ENCODE measurements at places on chromosomes 16 and 17.

DNA sequence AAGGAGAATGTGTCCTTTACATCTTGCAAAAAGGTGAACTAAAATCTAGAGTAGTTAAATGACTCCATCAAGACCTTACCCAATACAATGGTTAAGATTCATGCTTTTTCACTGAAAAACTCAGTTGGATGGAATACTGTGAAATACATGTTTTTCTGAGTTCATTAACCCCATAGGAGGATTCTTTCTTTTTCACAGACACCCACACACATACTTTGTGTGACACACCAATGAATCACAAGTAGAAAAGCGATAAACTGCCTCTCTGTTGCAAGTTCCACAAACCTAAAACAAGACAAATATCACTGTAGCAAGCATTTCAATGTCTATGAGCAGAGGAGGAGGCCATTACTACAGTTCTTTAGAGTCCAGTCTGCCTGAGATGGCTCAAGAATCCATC, 258.8 kb upstream of the CDH5 start:
- DNase-seq = no peak

- no peak for DNase-seq
These were observed 3.6 kb upstream of the USP7 start for GRCh38 chr16:8967132-8967821.

DNA sequence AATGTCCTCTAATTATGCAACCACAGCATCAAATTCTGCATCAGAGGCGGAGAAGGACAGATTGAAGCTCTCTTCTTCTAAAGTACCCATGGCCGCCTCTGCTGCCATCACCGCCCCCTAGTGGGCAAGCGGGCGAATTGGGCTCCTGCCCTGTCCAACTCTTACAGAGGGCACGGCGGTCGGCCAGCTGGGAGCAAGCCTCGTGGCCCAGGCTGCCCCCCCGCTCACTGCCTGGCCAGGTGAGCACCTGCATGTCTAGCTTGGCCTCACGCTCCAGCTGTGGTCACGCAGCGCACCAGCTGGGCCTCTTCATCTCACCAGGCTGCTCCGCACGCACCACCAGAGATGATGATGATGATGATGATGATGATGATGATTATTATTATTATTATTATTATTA, 146.1 kb upstream of the TOM1L1 start:
- no peak for DNase-seq

DNA sequence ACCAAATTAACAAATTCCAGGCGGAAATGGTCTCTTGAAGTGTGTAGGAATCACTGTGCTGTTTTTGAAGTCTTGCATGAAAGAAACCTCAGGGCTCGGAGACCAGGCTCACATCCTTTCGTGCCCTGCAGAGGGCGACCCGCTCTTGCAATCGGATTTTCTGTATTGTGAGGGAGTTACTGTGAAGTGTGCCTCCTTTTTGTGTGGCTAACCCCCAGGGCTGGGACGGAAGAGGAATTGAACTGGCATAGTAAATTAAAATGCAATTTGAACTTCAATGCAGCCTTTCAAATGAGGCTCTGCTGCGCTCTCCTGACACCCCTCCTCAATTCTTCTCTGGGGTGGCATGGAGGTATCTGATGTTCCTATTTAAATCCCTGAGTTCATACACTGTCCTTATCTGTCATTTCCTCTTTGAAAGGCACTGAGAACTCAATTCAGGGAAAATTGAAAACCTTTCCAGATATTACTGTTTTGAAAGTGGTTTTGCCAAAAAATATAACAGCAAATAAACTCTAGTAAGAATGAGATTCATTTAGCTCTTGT, 51.5 kb upstream of the MGAT5B start:
- peak; percentile 23 for DNase-seq

- DNase-seq = no peak
These were observed 59.4 kb upstream of the XYLT1 start for GRCh38 chr16:17529982-17530760.

- no peak for DNase-seq
These were observed 6.3 kb upstream of the USP31 start for GRCh38 chr16:23155445-23156049.

GRCh38 chr17:35166526-35166925, 18.9 kb downstream of the UNC45B start:
- DNase-seq = no peak

GRCh38 chr16:7315813-7316212, 16.8 kb upstream of the RBFOX1 start:
- DNase-seq = peak; percentile 50

GRCh38 chr16:11896486-11897176, 19.1 kb downstream of the GSPT1 start:
- DNase-seq = peak; percentile 68

DNA sequence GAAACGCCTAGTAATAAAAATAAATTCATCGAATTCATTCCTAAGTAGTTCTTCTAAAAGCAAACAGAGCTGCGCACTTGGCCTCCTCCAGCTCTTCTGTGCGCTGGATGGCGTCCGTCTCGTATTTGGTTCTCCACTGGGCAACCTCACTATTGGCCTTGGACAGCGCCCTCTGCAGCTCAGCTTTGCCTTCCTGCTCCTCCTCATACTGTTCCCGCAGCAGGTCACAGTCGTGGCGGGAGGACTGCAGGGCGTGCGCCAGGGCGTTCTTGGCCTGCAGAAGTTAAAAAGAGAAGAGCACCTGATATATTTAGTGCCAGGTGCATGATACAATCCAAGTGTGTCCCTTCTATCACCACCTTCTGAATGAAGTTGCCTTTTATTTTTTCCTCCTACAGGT, 21.8 kb downstream of the MYH3 start:
- DNase-seq = no peak

- no peak for DNase-seq
These were observed 12.2 kb upstream of the DUS1L start for GRCh38 chr17:82077617-82078358.

DNA sequence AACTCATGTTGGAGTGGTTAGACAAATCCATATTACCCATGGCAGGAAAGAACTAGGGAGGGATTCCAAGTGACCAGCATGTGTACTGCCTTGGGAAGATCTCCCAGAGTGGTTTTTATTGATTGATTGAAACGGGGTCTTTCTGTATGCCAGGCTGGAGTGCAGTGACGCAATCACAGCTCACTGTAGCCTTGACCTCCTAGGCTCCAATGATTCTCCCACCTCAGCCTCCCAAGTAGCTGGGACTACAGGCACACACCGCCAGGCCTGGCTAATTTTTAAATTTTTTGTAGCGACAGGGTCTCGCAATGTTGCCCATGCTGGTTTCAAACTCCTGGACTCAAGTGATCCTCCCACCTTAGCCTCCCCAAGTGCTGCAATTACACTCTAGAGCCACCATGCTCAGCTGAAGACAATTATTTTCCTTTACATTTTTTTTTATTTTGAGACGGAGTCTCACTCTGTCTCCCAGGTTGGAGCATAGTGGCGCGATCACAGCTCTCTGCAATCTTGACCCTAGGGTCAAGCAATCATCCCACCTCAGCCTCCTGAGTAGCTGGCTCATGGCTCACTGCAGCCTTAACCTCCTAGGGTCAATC, 2.5 kb upstream of the TMUB2 start:
- DNase-seq = no peak

DNA sequence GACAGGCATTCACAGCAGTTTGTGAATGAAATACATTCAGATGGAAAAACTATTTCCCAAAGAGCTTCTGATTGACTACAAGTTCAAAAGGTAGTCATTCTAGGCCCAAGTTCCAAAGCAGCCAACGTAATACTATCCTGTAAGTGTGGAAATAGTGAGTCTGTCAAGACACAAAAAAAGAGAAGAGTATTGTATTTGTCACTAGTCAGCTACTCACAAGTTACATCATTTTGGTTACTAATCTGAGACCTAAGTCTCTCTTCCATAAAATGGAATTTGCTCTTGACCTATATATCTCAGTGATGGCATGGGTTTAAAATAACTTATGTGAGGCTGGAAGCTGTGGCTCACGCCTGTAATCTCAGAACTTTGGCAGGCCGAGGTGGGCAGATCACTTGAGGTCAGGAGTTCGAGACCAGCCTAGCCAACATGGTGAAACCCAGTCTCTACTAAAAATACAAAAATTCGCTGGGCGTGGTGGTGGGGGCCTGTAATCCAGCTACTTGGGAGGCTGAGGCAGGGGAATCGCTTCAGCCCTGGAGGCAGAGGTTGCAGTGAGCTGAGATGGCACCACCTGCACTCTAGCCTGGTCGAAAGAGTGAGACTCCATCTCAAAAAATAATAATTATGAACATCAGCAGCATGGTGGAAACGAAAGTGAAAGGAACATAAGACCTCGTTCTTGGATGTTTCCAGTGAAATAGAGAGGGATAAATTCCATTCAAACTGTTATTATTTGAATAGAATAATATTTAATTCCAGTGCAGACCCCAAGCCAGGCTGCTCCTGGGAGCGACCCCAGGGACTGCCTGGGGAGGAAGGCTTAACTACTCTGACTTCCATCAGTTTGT, 2.9 kb downstream of the CMC2 start:
- DNase-seq = no peak

- DNase-seq = no peak
These were observed 1.0 kb upstream of the ZNF500 start for GRCh38 chr16:4767872-4768548.

- DNase-seq = no peak
These were observed 973 bp upstream of the UBTF start for GRCh38 chr17:44220213-44221083.

DNA sequence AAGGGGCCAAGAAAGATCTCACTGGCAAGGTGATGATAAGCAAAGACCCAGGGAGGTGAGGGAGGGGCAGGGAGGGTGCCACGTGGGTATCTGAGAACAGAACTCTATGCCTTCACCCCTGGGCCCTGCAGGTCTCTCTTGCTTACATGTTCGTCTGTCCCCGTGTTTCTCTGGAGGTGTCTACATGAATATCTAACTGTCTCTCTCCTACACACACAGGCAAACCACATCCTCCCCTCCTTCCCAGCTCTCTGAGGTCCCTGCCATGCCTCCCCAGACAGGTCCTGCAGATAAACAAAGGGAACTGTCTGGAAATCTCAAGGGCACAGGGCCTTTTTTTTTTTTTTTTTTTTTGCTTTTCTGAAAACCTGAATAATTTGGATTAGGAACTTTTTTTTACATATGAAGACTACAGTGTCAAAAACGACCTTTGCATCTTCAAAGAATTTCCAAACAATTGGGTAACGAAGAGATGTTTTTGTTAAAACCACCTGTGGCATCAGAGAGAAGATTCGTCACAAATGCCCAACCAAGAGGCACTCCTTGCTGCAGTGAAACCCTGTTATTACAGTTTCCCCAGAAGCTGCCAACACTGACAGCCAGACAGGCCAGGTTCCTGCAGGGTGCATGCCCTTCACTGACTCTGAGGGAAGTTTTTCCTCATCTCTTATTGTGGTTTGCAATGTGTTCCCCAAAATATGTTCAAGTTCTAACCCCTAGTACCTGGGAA, 17.8 kb downstream of the PLLP start:
- DNase-seq = peak; percentile 55

DNA sequence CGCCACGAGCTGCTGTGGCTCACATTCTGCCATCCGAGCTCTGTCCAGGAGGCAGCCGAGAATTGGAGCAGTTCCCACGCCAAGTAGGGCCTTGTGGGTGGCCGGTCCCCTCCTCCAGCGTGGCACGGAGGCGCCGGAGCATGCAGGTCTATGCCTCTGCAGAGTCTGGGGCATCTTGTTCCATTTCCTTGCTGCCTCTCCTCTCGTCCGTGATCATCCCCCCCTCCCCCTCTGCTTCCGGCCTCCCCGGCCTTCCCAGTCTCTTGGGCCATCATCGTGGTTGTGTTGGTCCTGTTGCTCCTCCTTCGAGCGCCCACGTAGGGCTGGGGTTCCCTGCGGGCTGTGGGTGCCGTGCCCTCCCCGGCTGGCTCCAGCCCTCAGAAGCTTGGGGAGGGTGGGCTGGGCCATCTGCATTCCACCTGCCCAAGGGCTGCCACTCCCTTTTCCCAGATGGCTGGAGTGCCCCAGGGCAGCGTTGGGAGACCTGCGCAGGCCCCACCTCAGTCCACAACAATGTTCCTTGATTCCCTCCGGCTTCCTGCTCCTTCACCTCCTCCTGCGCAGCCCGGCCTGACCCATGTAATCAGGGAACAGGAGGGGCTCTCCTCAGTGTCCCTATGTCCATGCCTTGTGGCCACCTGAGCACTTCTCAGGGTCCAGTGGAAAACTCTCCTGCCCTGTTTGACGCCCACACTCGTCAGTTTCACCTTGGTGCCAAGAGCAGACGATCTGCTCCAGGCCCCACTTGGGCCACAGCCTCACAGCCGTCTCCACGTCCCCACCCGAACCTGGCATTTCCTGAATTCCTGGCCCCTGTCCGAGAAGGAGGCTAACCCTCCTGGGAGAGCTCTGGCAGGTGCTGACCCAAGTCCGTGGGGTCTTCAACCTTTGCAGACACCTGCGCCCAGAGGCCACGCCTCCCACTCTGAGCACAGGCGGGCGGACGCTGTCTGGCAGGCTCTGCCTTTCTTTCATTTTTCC, 37.1 kb downstream of the BAIAP2 start:
- DNase-seq = peak; percentile 23

- no peak for DNase-seq
These were observed 13.3 kb upstream of the PAFAH1B1 start for GRCh38 chr17:2580151-2580550.

- no peak for DNase-seq
These were observed 11.6 kb downstream of the DPEP1 start for GRCh38 chr16:89624777-89625761.

DNA sequence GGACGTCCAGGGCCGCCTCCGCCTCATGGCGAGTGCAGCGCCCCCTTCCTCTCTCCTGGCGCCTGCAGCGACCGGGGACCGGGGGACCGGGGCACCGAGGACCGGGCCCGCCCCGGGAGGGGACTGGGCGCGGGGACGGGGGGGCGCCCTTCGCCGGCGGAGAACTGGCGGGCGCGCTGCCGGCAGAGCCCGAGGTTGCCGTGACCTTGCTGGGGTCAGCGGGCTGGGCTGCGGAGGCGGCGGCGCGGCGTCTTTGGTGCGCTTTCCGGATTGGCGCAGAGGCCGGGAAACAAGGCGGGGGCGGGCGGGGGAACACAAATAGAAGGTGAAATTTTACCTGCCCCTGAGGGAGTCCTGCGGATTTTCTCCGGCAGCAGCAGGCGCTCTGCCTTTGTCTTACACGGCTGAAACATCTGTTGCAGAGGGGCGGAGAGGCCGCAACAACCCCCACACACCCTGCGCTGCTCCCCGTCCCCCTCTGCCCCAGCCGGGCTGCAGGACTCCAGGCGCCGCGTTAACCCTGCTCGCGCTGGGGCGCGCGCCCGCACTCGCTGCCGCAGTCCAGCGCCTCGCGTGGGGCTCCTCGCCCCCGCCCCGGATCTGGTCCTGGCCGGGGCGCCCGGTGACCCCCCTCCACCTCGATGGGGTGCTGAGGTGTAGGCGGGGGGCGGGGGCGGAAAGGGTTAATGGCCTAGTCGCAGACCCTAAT, 53.5 kb downstream of the SREBF1 start:
- DNase-seq = no peak

DNA sequence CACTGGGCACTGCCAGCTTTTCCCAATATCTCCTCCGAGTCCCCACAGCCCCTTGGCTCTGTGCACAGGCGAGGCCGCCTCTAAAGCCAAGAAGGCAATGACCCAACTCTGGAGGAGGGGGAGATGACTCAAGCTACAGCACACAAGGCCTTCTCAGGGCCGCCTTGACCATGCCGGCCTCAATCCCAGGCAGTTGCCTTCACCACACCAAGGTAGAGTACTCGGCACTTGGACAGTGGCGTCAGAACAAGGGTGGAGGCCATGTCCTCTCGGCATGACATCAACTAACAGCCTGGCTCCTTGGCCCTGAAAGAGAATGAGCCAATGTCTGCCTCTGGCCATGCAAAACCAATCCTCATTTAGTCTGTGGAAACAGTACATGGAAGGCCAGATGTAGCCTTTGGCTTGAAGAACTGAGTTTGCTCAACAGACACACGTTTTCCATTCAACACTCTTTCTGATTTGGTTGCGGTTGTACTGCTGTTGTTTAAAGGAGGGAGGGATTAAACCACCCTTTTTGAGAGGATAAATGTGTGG, 139.6 kb downstream of the XYLT1 start:
- DNase-seq = no peak

- no peak for DNase-seq
These were observed 32.4 kb downstream of the IL21R start for GRCh38 chr16:27434141-27435051.

Measured in kidney glomerular epithelial cell (primary cell).